ENCODE measurements at places on chromosomes 7 and 10. TPM values are rescaled to one million over a fixed set of nuclear protein-coding genes. Genes with fewer than 3 reads are reported as not detected.

DNA sequence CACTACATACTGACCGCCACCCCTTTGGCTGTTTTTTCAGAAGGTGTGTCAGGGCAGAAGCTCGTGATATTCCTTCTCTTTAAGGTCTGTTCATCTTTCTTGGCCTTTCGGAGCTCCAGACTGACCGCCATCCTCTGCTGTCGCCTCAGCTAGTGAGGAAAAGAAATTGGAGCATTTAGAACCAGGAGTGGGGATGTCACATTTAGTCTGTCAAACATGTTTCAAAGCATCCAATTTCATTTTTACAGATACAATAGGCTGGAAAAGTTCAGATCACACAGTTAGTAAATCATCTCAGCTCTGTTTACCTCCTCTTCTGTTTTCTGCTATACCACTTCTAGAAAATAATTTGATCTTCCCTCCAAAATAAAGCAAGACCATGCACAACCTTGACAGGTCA lies 4.8 kb downstream of the KPNA7 start:
- no peak for DNase-seq

DNA sequence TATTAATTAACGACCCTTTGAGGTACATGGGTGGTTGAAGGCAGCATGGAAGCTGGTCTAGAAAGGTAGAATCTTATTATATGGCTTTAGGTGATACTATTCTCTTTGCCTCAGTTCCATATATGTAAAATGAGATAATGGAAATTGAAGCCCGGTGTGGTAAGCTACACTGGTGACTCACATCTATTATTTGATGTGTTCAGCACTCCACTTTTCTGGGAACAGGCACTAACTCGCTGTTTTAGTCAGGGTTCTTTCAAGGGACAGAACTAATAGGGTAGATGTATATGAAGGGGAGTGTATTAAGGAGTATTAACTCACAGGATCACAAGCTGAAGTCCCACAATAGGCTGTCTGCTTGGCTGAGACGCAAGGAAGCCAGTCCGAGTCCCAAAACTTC lies 4.4 kb upstream of the TRUB1 start:
- DNase-seq, result no peak

DNA sequence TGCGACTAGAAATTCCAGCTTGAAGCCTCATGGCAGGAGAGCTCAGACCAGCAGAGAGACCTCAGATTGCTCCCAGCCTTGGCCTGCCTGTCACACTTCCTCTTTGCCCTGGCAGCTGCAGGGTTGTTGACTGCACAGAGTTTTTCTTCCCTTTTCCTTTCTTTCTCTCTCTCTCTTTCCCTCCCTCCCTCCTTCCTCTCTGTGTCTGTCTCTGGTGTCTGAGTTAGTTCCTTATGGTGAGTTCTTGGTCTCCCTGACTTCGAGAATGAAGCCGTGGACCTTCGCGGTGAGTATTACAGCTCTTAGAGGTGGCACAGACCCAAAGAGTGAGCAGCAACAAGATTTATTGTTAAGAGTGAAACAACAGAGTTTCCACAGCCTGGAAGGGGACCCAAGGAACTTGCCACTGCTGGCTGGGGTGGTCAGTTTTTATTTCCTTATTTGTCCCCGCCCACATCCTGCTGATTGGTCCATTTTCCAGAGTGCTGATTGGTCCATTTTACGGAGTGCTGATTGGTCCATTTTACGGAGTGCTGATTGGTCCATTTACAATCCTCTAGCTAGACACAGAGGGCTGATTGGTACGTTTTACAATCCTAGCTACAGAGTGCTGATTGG lies 266.3 kb downstream of the RPS24 start:
- DNase-seq, result peak; percentile 35

The GHITM gene
- 117 TPM for total RNA-seq

The ZNF365 gene
- 7.2 TPM for total RNA-seq

DNA sequence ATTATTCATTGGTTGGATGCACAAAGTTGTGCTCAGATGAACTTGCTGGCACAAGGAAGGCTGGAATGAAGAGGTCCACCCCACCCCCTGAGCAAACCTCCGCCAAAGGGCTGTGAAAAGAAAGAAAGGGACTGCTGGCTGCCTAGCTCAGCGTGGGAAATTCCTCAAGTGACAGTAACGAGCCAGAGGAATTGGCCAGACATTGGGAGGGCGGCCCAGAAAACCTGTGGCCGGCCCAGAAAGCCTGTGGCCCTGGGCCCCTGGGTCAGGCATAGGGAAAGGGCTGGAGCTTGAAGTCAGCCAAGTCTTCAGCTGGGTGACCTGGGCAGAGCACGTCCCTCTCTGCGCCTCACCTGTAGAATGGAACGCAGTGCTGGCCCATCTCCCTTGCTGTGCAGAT lies 30.6 kb upstream of the CTBP2 start:
- DNase-seq, result no peak

DNA sequence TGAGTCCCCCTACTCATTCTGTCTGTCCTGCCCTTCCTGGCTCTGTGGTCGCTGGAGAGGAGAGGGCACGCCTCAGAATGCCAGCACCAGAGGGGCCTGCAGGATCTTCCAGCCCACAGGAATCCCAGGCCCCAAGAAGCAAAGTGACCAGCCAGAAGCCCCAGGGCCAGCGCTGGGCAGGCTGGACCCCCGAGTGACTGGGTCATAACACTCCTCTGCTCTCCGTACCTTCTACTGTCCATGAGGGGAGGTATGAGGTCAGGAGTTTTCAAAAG lies 102.6 kb upstream of the GPR26 start:
- no peak for DNase-seq

The SLC26A4 gene
- 0.65 TPM for total RNA-seq

The GBX1 gene
- total RNA-seq, result not detected

- DNase-seq, result no peak
These were observed 148.3 kb upstream of the TCF7L2 start for GRCh38 chr10:112801748-112802147.

DNA sequence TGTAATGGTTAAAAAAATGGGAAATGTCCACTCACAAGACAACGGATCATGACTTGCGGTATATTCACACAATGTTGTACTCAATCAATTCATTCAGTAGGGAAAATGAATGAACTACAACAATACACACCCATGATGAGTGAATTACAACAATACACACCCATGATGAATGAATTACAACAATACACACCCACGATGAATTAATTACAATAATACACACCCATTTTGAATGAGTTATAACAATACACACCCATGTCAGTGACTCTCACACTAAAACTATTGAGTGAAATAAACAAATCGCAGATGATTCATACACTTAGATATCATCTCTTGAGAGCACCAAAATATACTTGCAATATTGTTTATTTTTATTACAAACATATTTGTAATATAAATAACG lies 174.6 kb downstream of the FRMD4A start:
- DNase-seq, result no peak

DNA sequence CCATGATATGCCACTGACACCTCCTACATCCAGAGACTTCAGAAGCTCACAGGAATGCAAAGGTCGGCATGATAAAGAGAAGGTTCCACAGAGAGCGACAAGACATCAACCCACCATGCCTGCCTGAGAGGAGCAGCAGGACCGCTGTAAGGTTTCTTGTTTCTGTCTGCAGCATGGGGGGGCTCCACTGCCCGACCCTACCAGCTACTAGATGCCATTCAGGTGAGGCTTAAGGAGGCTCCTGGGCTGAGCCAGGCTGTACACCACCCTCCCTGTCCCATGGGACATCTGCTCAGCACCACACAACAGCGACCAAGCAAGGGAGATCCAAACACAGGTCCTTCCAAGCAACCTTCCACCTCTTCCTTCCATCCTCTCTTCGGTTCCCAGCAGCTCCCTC lies 234.6 kb downstream of the TNS3 start:
- DNase-seq, result no peak

DNA sequence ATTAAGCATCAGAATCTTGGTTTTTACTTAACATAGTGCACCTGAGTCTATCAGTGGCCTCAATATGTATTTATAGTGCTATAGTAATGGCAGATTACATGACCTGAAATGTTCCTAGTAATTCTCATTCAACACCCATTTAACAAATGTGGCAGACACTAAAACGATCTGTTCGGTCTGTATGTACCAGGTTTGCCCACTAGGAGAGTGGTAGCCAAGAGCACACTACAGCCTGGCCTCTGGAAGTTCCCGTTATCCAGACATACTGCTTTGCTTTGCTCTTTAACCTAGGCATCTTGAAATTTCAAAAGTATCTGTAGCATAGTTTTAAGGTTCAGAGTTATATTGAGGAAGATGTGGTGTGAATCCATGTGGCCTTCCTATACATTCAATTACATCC lies 395.7 kb upstream of the NRG3 start:
- no peak for DNase-seq

DNA sequence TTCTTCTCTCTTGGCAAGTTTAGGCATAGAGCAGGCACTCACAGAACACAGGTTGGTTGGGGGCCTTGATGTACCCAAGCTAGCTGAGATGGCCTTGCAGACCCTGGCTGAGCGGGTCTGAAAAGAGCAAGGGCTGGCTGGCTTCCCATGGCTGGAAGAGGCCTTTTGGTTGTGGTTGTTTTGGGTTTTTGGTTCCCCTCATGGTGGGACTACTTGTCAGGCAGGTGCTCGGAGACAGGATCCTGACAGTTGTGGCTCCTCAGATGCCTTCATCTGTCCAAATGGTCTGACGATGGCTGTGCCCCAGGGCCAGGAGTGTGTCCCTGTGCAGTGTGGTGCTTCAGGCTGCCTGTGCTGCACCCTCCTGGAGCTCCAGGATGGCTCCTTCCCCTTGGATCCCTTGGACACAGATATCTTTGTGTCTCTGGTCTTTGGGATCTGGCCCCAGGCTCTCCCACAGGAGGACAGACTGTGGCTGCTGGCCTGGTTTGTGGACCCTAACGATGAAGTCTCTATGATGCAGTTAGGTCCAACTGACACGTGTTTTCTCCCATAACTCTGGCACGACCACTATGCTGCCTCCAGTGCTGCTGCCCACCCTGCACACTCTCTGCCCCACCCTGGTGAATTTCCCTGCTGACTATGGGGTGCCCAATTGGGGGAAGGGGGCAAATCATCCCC lies 321.5 kb upstream of the ZNF32 start:
- DNase-seq, result no peak

The PRR15 gene
- total RNA-seq, result 2.4 TPM

DNA sequence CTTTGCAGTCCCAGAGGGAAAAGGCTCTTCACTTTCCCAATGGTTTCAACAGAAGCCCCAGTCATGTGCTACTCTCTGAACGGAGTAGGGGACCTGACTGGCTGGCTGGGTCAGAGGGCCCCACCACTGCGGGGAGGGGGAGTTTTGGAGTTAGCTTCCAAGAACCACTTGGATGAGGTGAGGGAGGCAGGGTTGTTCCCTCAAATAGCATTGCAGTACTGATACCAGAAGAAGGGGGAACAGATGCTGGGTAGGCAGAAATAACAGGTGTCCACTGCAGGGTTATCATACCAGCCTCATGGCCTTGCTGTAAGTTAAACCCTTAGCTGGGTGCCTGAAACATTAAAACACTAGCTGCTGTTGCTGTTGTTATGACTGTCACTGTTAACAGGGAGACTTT lies 131.3 kb downstream of the UBE2H start:
- no peak for DNase-seq

DNA sequence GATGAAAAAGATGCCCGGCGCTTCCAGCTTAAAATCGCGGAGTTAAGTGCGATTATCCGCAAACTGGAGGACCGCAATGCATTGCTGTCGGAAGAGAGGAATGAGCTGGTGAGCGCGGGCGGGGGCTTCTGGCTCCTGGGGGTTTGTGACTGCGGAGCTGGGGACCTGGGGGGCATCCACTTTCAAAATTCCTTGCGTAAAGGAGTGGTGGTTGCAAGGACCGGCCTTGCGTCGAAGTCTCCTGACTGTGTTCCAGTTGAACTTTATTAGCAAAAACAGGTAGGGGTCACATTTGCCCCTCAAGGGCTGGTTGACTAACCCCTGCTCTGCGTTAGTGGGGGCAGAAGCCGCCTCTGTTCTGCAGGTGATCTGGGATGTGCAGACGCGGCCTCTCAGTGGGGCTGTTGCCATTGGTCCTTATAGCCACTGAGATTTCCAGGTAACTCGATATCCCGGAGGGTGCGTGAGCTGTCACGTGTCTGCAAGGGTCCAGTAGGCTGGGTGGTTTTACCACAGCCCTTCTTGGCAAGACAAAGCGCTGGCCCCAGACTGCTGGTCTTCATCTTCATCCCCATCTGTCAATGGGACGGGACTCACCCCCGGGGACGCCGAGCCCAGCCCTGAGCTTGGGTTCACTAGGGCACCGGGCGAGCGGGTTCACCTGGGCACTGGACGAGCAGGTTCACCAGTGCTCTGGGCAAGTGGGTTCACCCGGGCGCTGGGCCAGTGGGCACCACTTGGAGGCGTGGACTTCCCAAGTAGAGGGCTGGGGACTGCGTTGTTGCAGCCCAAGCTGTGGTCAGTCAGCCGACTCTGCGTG lies 51.5 kb upstream of the DPYSL4 start:
- DNase-seq, result no peak

GRCh38 chr10:58968389-58968755 lies 208.1 kb upstream of the PHYHIPL start:
- no peak for DNase-seq

DNA sequence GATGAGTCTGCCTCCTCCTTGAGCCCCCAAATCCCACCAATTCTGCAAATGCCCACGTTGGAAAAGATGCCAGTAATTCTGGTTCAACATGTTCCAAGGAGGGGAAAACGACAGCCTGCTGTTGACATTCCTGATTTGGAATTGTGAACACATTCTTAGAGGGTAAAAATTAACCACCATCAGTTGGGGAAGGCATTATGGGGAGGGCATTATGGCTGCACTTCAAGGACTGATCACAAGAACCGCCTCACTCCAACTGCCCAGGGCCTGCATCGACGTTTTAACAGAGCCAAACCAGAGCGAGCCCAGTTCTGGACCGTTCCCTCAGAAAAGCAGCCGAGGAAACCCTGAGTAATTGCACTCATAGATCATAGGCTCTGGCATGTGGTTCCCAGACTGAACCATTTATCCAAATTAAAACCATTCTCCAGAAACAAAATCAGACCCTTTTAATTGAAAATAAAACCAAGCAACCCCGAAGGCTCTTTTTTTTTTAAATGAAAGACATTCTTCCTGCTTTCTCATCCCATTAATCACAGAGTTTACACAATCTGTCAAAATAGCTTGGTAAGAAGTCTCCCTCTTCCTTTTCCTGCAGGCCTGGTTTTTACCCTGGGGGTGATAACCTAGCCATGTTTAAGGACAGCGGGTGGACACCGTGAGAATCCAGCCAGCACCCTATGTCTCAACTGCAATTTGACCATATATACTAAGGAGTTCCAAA lies 8.0 kb downstream of the TNS3 start:
- DNase-seq, result peak; percentile 96

DNA sequence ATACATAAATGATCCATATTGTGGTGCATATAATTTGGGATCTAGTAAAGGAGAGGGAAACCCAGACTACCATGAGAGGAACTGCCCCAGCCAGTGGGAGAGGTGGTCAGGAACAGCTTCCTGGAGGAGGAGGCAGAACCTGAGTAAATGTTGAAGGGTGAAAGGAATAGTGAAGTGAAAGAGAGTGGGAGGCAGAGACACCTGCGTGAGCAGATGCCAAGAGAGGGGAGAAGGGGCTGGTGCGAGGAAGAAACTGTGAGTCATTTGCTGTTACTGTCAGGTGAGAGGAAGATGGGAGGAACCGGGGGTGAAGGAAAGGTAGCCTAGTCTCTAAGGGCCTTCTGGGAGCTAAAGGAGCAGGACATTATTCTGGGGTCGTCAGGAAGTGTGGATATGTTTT lies 294.8 kb downstream of the GRID1 start:
- DNase-seq, result no peak
